T47D (cell line): ENCODE measurements at places on chromosomes 11 and 22.

DNA sequence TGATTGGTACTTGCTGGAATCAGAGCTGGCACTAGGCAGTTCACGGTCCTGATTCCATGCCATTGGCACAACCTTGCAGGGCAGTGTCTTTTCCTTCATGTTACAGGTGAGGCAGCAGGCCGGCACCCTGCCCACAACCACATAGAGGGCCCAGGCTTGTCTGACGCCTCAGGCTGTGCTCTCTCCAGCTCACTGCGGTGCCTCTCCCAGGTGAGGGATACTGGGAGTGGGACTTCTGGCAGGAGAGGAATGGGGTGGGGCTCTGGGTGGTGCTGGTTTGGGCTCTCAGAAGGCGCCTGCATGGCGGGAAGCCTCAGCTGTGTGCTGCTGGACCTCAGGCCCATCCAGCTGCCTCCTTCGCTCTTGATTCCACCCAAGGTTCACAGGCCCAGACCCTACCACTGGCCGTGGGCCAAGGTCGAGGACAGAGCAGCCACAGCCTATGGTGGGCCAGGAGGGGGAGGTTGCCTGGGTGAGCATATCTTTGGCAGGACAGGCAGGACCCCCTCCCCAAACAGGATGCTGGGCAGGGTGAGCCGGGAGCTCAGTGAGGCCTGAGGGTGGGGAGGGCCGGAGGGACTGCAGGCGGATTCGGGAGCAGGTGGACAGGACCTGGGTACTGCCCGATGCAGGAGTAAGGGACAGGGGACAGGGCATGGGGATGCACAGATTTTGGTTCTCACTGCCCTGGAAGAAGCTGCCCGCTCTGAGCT lies 7.0 kb upstream of the MPPED1 start:
- DNase-seq = no peak

DNA sequence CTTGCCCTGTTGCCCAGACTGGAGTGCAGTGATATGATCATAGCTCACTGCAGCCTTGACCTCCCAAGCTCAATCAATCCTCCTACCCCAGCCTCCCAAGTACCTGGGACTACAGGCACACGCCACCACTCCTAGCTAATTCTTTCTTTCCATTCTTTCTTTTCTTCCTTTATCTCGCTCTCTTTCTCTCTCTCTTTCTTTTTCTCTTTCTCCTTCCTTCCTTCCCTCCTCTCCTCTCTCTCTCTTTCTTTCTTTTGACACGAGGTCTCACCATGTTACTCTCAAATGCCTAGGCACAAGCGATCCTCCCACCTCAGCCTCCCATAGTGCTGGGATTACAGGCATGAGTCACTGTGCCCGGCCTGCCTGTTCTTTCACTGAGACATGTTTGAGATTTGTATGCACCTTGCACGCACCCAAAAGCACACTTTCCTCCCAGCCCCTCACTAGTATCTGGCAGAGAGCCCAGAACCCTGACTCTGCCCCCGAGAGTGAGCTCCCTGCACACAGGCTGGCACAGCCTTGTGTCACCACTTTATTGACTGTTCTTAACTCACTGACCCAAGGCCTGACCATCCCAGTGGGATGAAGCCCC lies 56.8 kb downstream of the CD6 start:
- no peak for DNase-seq

DNA sequence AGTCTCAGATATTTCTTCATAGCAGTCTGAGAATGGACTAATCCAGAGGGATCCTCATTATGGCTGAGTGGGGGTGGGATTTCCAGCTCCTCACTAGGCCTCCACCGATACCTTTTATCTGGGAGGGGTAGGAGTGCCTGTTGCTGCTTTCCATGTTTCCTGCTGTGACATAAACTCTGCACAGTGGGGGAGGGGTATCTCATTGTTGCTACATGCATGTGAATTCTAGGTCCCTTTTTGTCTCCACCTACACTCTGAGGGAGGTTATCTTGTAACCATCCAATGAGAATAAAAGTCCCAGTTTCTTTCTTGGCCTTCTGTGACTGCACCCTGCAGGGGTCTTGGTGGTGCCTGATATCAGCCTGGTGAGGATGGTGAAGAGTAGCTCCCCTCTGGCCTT lies 60.5 kb downstream of the ADAMTS15 start:
- DNase-seq = no peak

GRCh38 chr11:132312701-132313111 lies 942.3 kb downstream of the NTM start:
- no peak for DNase-seq
